ENCODE measurements at places on chromosomes 7 and 10.
A peak's percentile ranks its signal among the peaks of the same experiment; 100 is the strongest.

- no peak for DNase-seq
Measured at GRCh38 chr7:91240376-91240941, 23.8 kb upstream of the FZD1 start.

DNA sequence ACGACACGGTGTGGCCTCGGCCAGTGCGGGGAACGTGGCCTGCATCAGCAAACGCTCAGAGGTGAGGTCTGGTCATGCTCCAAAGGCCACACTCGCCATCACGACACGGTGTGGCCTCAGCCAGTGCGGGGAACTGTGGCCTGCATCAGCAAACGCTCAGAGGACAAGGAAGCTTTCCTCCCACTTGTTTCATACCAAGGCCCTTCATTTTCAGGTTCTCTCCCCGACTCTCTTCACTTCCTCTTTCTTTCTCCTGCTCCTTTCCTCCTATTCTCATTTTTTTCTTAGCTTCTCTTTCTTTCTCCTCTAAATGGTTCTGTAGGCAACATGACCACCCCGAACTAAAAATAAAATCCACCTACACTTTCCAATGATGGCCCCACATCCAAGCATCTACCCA is 384.4 kb upstream of the SHH start:
- DNase-seq = no peak

GRCh38 chr10:123538401-123539320 is 127.5 kb upstream of the GPR26 start:
- DNase-seq = no peak

GRCh38 chr10:127612-128432 is 7.4 kb upstream of the ZMYND11 start:
- DNase-seq = peak; percentile 52

DNA sequence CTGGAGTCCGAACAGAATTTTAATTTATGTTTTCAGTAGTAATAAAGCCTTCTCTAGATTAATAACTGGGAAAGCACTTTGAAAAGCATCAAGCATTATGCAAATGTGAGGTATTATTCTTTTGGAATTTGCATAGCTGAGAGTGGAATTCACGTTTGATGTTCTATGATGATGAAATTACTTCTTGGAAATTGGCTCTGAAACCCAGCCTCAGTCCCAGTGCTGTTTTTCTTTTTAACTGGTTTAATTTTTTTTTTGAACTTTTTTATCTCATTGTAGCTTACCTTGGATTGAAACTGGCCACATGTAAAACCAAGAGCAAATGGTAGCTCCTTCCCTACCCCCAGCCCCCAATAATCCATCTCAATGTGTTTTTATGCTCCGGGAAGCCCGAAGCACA is 1.2 kb downstream of the TBXAS1 start:
- DNase-seq = no peak

DNA sequence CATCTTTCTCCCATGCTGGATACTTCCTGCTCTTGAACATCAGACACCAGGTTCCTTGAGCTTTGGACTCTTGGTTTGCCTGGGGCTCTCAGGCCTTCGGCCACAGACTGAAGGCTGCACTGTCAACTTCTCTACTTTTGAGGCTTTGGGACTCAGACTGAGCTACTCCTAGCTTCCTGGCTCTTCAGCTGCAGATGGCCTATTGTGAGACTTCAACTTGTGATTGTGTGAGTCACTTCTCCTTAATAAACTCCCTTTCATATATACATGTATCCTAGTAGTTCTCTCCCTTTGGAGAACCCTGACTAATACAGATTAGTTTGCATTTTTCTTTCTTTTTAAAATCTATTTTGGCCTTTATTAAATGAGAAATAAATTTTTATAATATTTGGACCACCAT is 276.2 kb upstream of the SEMA3C start:
- DNase-seq = no peak

DNA sequence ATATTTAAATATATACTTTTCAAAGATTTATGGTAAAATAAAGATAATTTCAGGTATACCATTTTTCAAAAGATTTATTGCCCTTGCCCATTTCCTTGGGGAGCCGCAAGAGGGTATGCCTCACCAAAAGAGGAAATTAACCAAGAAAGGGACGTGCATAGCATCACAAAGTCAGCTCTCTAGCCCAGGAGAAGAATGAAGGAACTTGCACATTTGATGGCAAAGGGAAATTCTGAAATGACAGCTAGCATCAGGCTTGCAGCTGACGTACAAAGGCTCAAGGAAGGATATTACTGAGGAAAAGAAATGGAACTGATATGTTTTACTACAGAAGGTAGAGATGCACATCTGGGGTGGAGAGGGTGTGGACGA is 93.6 kb upstream of the RSU1 start:
- no peak for DNase-seq

- DNase-seq = no peak
Measured at GRCh38 chr10:49161411-49161997, 26.7 kb downstream of the TMEM273 start.

DNA sequence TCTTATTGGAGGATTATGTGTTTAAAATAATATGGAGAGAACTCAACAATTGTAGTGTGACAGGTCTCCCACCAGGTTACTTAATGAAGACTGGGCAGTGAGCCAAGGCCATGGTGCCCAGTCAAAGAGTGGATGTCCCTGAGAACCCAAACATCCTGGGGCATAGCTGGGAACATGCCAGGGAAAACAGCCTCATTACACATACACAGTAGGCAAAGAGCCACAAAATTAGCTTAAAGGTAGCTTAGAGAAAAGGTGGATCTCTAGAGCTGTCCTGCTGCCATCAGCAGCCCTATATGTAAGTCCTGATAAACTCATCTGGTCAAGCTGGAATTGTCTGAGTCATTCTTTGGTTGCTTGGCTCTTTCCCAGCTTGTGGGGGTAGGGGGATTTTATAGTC is 287.8 kb downstream of the PHF14 start:
- no peak for DNase-seq

GRCh38 chr10:123565691-123566660 is 100.2 kb upstream of the GPR26 start:
- no peak for DNase-seq

- no peak for DNase-seq
Measured at GRCh38 chr10:82551506-82551905, 676.5 kb downstream of the NRG3 start.

GRCh38 chr7:142590077-142590476 is 159.2 kb upstream of the PRSS1 start:
- DNase-seq = no peak

DNA sequence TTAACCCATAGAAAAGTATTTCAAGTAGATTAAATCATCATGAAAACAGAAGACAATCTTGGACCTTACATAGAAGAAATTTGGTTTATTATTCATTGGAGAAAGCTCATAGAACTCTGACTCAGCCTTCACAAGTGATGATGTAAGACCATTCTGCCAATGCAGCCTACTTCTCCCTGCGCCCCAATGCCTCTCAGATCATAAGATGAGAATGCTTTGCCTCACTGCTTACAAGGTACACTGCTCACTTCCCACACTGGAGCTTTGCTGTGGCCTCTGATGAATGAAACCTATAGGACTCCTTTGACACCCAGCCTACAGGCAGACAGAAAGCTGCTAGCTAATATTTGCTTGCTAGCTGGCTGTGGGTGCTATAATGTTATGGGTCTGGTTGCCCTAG is 569.4 kb upstream of the STEAP1 start:
- no peak for DNase-seq

- no peak for DNase-seq
Measured at GRCh38 chr7:84188786-84189405, 5.7 kb downstream of the SEMA3A start.

GRCh38 chr7:135911099-135911498 is 66.1 kb downstream of the MTPN start:
- no peak for DNase-seq

- DNase-seq = peak; percentile 39
Measured at GRCh38 chr10:71836596-71836974, 14.5 kb downstream of the PSAP start.

DNA sequence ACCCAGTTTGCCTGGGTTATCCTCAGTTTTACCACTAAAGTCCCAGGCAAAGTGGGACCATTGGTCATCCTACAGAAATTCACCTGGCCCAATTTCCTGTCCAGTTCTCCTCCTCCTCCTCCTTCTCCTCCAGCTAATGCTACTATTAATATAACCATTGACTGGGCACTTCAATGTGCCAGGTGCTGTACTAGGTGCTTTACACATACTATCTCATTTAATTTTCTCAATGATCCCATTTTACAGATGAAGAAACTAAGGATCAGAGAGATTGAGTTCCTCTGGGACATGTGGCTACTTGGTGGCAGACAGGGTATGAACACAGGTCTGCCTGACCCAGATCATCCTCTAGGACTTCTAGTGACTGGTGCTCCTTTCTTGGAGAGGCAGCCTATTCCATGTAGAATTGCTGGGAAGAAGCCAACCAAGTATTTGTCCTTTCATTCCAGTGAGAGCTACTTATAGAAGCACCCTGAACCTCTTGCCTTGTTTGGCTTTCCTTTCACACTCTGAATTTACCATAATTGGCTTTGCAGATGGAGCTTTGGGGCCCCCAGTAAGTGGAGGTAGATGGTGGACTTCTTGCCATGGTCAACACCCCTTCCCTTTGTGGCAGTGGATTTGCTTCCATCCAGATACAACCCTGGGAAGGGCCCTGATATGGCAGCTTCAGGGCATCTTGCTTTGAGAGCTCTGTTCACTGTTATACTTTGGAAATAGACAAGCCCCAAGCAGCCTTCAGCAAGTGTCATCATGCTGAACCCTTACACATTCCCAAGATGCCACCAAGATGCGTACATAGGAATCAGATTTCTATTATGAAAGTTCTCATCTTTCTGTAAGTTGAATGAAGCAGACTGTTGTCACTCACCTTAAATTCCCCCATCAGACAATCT is 78.7 kb downstream of the MYOF start:
- no peak for DNase-seq

DNA sequence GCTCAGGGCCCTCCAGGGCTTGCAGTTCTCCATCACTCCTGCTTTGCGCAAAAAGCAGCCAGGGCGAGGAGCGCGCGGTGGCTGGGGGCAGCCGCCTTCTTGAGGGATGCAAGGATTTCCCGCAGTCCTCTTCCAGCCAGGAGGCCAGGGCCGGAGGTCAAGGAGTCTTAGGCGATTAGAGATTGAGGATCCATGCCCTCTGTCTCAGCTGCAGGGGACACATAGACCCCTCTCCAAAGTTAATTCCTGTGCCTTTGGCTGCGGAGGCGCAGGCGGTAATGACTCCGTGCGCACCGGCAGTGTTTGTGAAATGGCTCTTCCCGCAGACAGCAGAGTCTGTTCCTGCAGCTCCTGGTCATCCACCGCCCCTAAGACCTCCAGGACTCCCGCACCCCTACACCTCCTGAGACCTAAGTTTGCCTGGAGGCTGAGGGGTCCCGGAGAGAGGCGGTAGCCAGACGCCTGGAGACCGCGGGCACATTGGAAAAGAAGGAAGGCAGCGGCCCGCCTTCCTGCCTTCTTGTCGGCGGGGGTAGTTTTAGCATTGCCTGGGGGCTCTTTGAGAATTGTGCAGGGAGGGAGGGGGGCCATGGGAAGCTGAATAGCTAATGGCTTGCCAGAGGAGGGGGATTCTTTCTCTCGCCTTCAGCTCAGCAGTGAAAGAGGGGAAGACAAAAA is 3.3 kb upstream of the NEUROG3 start:
- no peak for DNase-seq

GRCh38 chr7:10685040-10685439 is 288.6 kb upstream of the PHF14 start:
- DNase-seq = no peak

GRCh38 chr10:85524001-85524666 is 842.5 kb downstream of the GRID1 start:
- no peak for DNase-seq

DNA sequence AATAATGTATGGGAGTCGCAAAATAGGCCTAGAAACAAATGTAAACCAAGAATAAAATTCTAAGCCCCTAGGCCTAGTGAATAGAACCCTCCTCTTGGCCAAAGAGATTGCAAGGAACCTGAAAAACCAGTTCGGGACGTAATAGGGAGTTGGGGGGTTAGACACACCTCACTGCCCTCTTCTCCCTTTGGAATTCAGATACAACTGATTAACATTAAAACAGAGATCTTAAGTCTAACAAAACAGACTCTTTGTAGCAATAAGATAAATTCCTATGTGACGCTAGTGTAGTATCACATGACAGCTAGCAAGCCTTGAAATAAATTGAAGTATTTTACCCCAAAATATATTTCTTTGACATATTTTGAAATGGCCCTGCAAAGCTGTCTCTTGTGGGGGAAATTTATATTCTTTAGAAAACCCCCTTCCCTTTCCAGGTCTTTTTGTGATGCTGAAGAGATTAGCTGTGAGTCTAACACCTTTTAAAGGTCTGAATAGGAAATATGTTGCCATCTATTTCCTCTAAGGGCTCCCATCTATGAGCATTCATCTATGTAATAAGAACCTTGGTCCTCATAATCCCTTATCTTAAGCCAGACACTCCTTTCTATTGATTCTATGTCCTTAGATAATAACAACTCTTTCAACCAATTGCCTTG is 623.4 kb upstream of the NRG3 start:
- DNase-seq = no peak

DNA sequence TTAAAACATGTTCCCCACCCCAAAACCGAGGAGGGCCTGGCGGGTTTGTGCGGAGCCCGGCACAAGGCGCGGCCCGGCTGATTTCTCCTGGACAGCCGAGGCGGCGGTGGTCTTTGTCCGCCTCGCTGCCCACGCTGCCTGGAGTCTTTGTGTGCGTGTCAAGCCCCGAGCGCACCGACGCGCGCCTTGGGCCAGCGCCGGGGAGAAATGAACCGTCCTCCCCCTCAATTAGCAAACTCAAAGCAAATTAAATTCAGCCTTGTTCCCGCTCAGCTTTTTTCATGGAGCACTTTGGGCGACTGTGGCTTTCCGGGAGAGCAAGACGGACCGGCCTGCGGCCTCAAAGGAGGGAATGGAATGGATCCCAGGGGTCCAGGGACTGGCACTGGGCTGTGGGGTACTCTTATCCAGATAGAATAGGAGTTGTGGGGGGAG is 4.1 kb downstream of the EMX2 start:
- DNase-seq = no peak

DNA sequence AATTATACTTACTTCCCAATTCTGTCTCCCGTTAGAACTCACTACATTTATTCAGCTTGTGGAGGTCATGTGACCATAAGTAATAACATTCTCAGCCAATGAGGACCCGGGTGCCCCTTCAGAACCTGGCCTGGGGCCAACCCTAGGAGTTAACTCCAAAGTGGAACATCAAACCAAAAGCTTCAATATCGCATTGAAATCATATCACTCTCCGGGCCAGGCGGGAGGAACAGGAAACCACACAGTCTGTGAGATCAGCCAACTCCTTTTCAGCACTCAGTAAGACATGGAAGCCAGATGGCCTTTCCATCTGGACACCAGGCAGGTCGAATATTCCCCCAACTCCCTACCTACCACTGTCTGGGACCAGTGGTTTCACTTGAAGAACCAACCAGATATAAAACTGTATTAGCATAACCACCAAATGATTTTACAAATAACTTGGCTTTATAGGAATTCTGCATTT is 5.5 kb downstream of the CREB3L2 start:
- DNase-seq = no peak

DNA sequence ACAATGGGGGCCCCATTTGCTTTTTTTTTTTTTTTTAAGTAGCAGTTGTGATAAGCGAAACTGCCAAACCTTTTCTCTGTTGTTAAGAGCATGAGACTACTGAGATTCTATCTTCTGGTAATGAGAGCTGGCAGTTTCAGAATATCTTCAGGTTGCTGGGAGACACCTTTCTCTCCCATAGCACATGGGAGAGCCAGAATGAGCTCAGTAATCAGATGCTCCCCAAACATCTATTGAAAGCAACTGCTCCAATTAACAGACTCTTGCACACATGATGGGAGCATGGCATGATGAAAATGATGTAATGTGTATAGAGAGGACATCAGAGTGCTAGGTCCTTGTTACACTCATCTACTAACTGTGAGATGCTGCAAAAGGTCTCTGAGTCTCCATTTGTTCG is 18.8 kb downstream of the MYO3A start:
- no peak for DNase-seq

- no peak for DNase-seq
Measured at GRCh38 chr10:100315615-100316014, 14.4 kb downstream of the PKD2L1 start.

All from GM12864 (cell line).